LHCN-M2 (cell line): ENCODE measurements at places on chromosomes 2 and 18. TPM values are rescaled to one million over a fixed set of nuclear protein-coding genes. Genes with fewer than 3 reads are reported as not detected.

DNA sequence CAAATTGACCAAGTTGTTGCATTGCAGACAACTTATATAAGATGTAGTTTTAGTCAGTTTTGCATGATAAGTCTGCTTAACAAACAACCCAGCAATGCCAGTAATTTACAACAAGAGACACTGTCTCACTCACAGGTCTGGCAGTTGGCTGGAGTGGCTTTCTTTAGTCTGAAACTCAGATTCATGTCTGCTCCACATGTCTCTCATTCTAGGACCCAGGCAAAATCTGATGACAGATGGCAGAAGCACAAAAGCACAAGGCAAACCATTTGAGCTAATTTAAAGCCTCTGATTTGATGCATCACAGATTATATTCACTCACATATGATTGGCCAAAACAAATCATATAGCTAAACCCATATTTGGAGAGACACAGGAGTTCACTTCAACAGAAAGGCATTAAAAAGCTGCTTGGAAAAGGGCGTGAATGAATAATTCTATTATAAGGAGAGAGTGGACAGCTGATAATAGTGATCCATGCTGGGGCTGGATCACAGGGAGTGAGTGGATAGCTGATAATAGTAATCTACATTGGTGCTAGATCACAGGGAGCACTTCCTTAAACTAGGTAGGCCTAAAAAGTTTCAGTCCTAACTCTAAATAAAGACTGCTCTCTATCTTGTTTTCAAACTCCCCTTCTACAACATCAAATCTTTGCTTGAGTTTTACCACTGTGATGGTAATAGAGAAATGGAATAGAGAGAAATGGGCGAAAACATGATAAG is 593.2 kb upstream of the ZNF804A start:
- DNase-seq = no peak

- no peak for DNase-seq
Observed at GRCh38 chr2:46718784-46719183, 196.8 kb downstream of the MCFD2 start.

GRCh38 chr2:81263989-81264388 is 959.4 kb upstream of the LRRTM1 start:
- DNase-seq = no peak

GRCh38 chr2:235051436-235052260 is 99.8 kb downstream of the SH3BP4 start:
- peak; percentile 43 for DNase-seq

DNA sequence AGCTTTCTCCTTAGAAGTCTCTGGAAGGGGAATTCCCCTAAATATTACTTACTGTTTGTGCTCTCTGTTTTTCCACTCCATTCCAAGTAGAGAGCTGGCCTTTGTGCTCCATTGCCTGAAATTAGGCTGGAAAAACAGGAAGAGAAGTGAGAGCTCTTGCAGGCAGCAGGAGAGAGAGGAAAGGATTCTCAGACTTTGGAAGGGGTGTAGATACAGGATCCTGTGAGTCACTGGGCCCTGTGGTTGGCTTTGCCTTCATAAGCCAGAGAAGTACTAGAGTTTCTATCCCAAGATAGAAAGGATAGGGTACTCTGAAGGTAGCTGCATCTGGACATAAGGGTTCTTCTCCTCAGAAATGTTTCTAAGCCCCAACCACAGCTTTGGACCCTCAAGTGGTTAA is 188.9 kb downstream of the CMPK2 start:
- DNase-seq = no peak

DNA sequence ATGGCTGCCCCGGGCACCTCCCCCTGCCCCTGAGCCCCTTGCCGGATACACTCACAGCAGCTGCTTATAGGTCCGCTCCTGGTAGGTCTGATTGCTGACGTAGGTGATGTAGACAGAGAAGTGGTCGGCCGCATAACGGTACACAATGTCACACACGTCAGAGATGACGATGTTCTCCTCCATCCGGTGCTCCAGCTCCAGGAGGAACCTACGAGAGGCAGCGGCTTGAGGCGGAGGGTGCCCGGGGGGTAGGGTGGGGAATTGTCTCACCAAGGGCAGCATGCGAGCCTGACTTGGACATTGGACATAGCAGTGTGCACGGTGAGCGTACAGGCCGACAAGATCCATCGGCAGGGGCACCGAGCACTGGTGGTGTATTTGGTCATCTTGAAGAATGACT is 22.8 kb downstream of the SNORC start:
- DNase-seq = no peak

GRCh38 chr2:7588295-7588694 is 671.1 kb downstream of the RNF144A start:
- no peak for DNase-seq

- no peak for DNase-seq
Observed at GRCh38 chr2:3348767-3349166, 28.9 kb downstream of the EIPR1 start.

GRCh38 chr2:95018861-95019550 is 6.5 kb upstream of the MAL start:
- DNase-seq = no peak

GRCh38 chr18:2966560-2966959 is 46.4 kb downstream of the LPIN2 start:
- DNase-seq = no peak

DNA sequence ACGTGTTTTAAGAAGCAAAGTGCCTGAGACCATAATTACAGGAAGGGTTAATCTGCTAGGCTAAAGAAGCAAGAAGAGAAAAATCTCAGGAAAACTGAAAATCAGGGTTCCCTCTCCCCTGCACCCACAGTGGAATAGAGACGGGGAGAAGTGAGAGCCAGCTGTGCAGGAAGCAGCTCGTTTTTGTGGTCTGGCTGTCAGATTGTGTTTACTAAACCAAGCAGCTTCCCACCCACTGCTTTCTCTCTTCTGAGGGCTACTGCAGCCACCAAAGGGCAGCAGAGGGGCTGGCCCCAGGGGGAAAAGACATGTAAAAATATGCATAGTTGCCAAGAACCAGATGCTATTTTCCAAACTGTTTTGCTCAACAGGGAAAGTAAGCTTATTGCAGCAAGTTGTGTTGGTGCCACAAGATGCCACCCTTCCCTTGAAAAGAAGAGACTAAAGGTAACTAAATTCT is 72.6 kb upstream of the THUMPD2 start:
- DNase-seq = peak; percentile 85

DNA sequence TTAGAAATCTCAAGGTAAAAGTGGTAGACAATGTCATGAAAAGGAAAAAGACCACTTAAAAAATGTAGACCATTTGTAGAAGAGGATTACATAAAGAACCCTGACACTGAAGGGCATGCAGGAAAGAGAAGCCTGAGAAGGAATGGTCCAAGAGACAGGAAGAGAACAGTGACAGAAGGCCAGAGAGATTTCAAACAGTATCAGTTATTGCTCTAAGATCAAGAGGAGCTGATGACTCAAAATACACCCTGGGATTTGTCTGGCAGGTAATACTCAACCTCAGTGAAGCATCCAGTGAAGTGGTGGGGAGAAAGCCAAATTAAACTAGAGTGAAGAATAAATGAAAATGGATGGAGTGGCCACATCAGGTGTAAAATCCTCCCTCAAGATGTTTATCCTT is 100.5 kb downstream of the PDE11A start:
- DNase-seq = no peak

DNA sequence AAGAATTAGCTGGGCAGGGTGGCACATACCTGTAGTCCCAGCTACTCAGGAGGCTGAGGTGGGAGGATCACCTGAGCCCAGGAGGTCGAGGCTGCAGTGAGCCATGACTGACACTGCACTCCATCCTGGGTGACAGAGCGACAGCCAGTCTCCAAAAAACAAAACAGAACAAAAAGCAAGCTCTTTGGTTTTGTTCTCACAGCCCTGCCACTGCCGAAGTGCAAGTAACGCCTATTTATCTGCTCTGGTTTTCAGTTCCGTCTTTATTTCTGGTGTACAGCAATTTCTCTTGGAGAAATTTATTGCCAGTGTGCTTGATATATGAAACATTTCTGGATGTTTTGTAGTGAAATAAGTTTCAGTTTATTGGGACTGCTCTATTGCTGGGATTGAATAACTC is 61.9 kb downstream of the RAB10 start:
- no peak for DNase-seq

GRCh38 chr2:105113616-105114291 is 75.9 kb downstream of the MRPS9 start:
- DNase-seq = no peak

- no peak for DNase-seq
Observed at GRCh38 chr2:167334146-167334742, 446.0 kb downstream of the XIRP2 start.

DNA sequence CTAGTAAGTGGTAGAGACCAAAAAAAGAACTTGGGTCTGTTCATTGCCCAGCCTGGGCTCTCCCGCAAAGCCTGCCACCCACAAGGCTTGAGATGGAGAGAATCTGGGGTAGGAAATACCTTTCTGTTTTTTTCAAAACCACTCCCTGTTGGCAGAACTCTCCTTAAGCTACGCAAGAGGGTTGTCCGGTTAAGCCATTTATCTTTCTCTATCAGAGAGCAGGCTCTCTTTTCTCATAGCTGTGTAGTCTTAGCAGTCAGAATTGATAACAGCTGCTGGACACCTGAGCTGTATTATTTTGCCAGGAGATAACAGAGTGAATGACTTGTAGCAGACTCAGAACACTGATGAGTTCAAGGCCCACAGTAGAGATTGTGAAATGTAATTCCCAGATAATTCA is 1088.1 kb downstream of the TSN start:
- DNase-seq = no peak

DNA sequence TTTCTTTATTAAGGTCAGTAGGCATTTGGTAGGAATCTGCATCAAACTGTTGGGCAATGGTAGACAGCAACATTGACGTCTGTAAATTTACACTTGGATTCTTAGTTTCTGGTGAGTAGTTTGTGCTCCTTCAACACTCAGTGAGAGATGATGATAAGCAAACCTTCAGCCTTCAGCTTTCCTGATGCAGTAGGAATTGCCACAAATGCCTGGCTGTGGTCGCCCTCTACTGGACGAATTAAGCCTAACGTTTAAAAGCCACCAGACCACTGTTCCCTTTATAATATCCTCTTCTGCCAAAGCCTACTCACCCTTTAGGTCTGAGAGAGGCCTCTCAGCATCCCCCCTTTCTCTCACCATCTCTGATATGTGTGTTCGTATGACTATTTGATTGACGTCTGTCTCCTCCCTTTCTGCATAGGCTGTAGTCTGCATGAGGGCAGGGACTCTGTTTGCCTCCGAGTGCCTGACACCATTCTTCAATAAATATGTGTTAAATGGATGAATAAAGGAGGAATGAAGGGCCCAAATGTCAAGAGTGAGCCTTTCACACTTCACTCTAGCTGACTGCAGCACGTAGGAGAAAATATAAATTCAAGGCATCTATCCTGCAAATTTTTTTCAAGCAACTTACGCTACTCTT is 47.0 kb upstream of the PLEKHM3 start:
- peak; percentile 46 for DNase-seq

GRCh38 chr2:200359552-200359951 is 53.1 kb downstream of the SPATS2L start:
- no peak for DNase-seq

The EML6 gene
- total RNA-seq = 0.32 and 0.34 TPM in 2 replicates

The HJURP gene
- 123 and 124 TPM in 2 replicates for total RNA-seq

The REG1B gene
- not detected in 2 replicates for total RNA-seq

The NEU4 gene
- not detected in 2 replicates for total RNA-seq
